ENCODE measurements at places on chromosomes 12 and 14.

DNA sequence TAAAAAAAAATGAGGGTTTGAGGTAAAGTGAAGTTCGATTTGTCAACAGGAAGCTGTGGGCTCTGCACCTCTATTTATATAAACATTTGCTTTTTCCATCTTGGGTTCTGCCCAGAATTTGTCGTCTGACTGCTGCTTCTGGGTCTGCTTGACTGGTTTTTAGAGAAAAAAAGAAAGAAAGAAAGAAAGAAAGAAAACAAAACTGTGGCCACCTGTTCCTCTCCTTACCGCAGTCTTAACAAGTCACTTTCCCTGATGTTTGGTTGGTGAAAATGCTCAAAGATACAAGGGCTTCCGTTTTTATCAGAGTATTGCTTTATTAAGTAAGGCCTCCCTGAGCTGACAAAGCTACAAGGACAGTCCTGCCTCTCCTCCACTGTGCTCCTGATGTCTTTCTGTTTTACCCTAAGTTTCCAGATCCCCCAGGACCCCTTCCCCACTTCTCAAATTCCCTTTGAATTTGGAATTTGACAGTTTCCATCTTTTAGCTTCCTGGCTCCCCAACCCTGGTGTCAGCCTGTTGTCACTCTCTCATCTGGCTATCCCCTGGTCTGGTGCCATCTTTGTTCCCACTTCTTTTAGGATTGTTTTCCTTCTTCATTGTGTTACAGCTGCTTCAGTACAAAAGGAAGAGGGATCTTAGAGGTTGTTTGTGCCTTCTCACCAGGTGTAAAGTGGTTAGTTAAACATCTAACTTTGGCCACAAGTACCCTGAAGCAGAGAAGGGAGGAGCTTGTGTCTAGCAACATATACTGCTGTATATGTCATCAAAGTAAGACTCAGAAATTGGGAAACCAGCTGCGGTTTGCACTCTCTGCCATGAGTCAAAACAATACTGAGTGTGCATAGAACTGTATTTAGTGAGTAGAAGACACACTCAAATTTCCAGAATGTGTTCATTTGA is 18.0 kb downstream of the MFAP5 start:
- DNase-seq = peak; percentile 43

DNA sequence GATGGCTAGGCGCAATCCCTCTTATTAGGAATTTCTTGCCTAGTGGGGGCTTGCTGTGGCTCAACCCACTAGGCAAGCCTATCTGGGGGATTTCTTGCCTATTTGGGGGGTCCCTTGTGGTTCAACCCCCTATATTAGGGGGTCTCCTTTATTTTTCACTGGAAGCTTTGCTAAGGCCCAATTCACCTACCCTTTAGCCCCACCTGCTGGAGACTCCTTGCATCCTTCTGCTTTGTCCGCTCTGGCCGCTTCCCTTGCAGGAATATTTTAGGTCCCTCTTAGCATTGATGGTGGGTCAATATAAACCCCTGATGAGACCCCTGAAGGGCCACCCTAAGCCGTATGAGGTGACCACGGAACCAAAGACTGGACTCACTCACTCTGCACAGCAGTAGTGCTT is 1552.1 kb downstream of the AACS start:
- no peak for DNase-seq

DNA sequence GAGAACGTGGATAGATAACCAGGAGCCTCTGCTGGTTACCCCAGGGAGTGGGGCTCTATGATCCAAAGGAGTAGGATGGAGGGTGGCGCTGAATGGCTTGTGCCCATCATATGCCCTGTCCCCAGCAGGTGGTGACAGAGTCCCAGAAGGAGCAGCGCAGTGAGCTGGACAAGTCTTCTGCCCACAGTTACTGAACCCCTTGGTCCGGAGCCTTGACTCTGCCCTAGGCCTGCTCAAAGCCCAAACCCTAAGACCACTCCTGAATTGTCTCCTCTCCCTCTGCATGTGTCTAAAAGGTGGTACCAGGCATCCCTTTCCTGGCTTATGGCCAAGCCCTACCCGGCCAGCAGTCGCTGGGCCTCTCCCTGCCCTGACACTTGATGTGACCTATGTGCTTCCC is 3.2 kb downstream of the PRPH start:
- no peak for DNase-seq

- no peak for DNase-seq
These were observed 27.7 kb downstream of the WNK1 start for GRCh38 chr12:779745-780734.

- DNase-seq = no peak
These were observed 7.6 kb downstream of the ITPK1 start for GRCh38 chr14:93108105-93108504.

- no peak for DNase-seq
These were observed 19.9 kb upstream of the COX6A1 start for GRCh38 chr12:120417917-120418580.

GRCh38 chr12:130142736-130143135 is 19.5 kb upstream of the FZD10 start:
- no peak for DNase-seq

DNA sequence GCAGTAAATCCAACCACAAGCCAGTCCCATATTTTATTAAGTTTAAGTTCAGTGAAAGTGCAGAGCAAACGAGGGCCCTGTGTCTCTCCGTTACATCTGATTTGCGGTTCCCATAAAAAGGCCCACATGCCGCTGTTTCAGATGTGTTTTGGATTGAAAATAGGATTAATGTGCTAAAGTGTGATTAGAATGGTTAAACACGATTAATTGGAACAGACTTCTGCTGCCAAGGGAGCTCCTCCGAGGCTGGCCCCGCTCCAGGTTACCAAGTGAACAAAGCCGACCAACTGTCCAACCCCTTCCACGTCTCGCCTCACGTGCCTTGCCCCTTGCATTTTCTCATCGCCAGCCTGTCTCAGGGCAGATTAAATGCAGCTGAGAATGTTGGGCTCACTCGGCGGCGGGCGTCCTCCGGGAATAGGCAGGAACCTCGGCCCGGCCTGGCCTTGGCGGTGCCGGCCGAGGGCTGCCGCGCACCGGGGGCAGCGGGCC is 166.5 kb upstream of the GSC start:
- no peak for DNase-seq

All from stimulated activated CD8-positive, alpha-beta memory T cell treated with anti-CD3 and anti-CD28 coated beads, Interleukin-2, amount 100 ng/mL, for 48 hours (primary cell).